HepG2 (cell line): ENCODE measurements at places on chromosomes 4 and X.
A peak's percentile ranks its signal among the peaks of the same experiment; 100 is the strongest.

- peak; percentile 66 for DNase-seq
Observed at GRCh38 chr4:119041951-119042560, 93.6 kb upstream of the MYOZ2 start.

DNA sequence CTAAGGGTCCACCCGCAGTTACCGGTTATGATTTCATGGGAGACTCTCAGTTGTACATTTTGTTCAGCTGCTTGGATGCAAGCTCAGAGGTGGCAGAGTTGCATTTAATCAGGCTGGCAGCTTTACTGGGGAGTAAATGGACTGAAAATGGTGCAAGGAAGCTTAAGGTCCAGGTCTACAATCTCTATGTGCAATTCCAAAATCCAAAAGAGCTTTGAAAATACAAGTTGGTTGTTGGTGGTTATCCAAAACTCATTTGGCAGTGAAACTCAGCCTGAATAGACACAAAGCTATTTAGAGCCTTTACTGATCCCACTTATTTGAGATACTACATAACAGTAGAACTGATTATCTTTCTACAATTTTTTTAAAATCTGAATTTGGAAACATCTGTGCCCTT lies 11.8 kb upstream of the ZFP42 start:
- no peak for DNase-seq

DNA sequence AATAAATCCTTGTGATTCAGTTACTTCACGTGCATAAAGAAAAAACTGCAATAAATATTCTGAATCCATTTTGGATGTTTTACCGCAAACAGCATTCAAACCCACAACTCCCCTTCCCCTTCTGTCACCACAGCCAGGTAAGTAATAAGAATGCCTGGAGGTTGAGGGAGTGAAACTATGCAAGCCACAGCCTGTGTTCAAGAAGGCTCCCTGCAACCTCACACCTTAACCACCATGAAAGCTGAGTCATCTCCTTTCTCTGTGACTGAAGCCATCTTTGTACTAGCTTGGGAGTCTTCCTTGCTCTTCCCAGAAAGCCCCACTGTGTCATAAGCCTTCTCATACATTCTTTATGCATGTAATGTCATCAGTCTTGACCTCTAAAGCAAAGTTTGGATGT lies 297.0 kb upstream of the PUDP start:
- DNase-seq = no peak

- no peak for DNase-seq
Observed at GRCh38 chrX:104665691-104666090, 99.7 kb downstream of the IL1RAPL2 start.

DNA sequence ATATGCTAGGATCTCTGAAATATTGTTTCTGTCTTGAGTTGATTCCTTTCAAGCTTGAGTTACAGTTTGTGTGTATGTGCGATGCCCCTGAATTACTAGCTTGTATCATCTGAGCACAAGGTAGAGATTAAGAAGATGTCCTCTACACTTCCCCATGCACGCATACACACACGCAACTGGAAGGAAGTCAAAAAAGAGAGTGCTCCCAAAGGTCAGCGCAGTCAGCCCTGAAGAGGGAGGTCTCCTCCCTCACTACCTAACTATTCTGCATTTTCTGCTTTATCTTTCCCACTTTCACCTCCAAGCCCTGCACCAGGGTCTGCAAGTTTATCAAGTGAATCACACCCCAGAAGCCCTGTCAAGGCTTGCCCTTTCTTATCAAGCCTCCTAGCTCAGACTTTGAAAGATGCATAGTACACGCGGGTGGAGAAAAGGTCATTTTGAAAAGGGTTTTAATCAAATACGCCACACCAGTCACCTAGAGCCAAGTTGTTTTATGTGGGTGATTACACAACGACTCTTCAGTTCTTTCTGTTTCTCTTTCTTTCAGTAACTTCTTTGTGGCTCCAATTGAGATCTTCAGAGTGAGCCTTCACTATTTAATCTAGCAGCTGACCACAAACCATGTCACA lies 127.7 kb downstream of the ASB9 start:
- DNase-seq = peak; percentile 1

DNA sequence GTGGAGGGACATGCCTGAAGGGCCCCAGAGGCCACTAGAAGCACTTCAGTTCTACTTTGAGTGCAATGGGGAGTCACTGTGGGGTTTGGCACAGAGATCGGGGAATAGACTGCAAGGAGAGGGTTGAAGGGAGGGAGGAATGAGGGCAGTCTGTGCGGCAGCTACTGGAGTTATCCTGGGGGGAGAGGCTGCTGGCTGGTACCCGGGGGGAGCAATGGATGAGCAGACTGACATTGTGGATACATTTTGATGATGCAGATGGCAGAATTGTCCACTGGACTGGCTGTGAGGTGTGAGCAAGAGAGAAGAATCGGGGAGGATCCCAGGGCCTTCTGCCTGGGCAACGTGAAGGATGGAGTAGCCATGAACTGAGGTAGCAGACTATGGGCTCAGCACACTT lies 2.8 kb upstream of the MAMLD1 start:
- DNase-seq = no peak

DNA sequence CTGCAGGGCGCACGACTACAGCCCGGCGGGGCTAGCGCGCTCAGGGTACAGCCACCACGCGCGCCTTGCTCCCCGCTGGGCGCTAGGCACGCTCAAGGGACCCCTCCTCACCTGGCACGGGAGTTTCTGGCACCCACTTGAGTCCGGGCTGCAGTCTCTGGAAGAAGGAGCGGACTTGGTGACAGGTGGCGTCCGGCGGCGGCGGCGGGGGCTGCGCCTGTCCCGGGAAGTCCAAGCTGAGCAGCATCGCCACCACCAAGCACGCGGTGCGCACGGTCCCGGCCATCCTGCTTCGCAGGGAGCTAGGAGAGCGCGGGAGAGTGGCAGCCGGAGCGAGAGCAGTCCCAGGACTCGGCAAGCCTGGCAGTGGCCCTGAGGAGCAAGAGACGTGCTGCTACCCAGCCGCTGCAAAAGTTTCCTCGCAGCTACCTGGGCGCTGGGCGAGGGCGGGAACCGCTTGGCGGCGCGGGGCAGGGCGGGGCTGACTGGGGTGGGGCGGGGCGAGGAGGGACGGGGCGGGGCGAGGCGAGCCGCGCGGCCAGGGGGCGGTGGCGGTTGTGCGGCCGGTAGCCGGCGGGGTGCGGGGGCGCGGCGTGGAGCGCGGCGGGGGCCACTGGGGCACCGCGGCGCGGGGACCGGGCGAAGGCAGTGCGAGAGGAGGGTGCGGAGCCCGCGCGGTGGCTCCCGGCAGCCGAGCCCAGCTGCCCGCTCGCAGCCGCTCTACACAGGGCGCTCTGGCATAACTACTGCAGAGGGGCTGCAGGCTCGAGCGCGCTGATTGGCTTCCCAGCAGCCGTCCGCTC lies at the start of gene GPC3:
TSS of gene GPC3 (minus strand) at position 431 of the 803 bp plus-strand sequence.
- peak; percentile 73 for DNase-seq

- DNase-seq = no peak
Observed at GRCh38 chr4:153211986-153212728, 7.9 kb downstream of the TRIM2 start.

DNA sequence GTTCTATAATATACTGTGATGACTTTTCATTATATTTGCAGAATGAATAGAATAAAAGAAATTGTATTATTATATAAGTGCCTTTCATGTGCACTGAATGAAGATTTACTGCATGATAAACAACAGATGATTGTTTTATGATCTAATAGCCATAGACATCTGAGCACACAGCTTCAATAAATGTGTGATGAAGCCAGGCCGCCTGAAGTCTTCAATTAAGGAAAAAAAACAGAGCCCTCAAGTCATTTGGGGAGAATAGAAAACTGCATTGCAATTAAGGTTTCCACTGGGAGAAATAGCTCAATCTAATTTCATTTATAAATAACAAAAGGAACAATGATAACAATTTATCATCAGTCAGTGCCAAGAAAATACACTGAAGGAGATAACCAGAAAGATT lies 955.2 kb downstream of the FSTL5 start:
- no peak for DNase-seq

- no peak for DNase-seq
Observed at GRCh38 chrX:149022485-149022884, 482.6 kb downstream of the IDS start.
